ENCODE measurements at places on chromosomes 4 and X. TPM values are rescaled to one million over a fixed set of nuclear protein-coding genes. Genes with fewer than 3 reads are reported as not detected.

DNA sequence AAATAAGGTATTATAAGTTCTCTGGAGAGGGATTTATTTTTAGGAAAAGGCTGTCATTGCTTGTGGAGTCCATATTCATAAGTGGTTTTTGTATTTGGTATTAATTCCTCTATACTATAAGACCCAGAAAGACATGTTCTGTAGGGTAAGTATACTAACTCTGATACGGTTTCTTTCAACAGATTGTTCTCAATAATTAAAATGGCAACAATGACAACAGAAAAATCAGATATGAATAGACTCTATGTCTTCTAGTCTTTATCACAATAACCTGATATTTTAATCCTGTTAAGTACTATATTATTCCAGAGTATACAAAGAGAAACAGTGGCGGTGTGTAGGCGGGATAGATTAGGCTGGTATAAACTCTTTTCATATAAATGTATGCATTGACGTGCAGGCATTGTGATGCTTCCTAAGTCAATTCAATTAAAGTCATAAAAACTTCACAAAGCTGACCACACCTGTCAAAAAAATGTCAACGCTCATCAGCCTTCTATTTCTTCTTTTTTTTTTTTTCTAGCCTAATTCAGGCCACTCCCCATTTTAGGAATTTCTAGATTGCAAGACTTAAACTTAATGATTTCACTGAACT is 150.4 kb downstream of the TRIML1 start:
- DNase-seq: no peak

- DNase-seq: no peak
Observed at GRCh38 chr4:138393886-138394610, 151.9 kb upstream of the SLC7A11 start.

Gene MTM1
- total RNA-seq: 4.3 TPM

Gene SLC49A3
- total RNA-seq: not detected

Gene IL21
- total RNA-seq: not detected

DNA sequence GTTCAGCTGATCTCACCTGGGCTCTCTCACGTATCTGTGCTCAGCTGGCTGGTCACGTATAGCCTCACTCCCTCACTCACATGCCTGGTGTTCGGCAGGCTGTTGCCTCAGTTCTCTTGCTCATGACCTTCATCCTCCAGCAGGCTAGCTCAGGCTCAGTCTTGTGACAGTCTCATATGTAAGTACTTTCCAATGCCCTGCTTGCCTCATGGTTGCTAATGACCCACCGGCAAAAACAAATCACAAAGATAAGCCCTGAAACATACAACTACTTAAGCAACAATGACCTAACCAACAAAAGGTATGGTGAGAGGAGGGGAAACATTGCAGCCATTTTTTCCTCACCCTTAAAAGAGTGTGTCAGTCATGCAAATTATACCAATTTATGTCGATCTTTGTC is 25.0 kb downstream of the MEPE start:
- no peak for DNase-seq

DNA sequence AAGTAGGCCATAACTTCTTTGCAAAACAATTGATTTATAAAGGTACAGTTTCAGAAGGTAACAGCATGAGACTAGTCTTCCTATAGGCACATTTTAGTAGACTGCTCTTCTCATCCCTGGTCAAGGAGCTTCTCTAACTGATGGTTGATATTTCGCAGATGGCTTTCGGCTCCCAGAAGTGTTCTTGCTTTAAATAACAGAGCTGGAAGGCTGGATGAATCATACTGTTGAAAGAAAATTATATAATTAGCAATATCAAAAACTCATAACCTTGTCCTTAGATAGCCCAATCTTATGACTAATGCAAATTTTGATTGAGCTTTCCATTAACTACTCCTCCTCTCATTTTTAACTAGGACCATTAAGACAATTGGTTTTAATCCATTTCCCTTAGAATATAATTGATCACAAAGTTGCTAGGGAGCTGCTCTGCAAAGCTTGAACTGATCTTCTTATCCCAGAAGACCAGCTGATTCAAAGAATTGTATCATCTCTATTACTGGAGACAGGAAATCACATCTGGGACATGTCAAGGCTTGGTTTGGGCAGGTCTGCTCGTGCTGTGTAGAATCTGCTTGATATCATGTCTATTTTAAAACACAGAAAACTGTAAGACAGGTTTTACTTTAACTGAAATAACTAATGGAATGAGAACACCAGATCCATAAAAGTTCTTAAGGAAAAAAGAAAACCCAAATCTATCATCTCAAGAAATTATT is 38.6 kb downstream of the CENPU start:
- no peak for DNase-seq

DNA sequence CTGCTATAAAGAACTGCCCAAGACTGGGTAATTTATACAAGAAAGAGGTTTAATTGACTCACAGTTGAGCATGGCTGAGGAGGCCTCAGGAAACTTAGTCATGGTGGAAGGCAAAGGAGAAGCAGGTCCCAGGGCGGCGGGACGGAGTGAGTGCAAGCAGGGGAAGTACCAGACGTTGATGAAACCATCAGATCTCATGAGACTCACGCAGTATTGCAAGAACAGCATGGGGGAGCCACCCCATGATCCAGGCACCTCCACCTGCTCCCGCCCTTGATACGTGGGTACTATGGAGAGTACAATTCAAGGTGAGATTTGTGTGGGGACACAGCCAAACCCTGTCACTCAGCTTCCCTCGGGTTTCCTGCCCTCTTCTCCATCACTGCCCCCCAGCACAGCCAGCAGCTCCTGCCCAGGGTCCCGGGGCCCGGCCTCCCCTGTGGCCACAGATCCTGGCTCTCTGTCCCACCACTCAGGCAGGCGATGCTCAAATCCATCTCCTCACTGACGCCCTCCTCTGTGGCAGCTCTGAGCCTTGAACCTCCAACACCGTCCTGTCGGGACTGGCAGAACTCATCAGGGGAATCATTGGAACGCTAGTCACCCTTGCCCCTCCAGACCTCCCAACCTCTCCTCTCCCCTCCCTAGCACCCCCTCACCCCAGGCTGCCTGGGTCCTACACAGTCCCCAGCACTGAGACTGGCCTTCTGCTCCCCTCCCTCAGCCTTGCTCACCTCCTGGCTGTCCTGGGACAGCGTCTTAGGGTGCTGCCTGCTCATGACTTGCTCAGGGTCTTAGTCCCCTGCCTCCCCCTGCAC is 37.6 kb downstream of the FGFRL1 start:
- no peak for DNase-seq
